ENCODE measurements at places on chromosomes 11 and 22.

- DNase-seq, result no peak
Observed at GRCh38 chr11:60065801-60066200, 9.3 kb downstream of the MS4A3 start.

- DNase-seq, result no peak
Observed at GRCh38 chr11:23769214-23769613, 727.6 kb upstream of the LUZP2 start.

DNA sequence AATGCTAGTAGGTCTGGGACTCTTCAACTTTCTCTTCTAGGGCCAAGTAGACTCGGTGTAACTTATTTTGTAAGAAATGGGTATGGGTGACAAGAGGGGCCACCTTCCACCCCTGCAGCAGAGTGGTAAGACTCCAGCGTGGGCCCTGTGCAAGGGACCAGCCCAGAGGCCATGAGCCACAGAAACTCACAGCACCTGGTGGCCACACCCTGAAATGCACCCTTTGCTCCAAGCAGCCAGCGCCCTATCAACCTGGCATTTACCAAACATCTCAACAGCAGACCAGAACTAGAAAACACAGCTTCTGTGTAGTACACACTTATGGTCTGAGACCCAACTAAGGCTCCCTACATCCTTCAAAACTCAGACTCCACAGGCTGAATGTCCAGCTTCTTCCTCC is 5.7 kb downstream of the CDCA5 start:
- peak; percentile 49 for DNase-seq

DNA sequence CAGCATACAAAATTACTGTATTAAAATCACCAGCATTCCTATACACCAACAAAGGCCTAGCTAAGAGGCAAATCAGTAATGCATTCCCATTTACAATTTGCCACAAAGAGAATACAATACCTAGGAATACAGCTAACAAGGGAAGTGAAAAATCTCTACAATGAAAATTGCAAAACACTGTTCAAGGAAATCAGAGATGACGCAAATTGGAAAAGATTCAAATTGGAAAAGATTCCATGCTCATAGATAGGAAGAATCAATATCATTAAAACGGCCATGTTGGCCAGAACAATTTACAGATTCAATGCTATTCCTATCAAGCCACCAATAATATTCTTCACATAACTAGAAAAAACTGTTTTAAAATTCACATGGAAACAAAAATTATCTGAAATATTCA is 123.0 kb upstream of the ANO5 start:
- DNase-seq, result no peak

- no peak for DNase-seq
Observed at GRCh38 chr22:24184057-24184798, 2.9 kb downstream of the SUSD2 start.

DNA sequence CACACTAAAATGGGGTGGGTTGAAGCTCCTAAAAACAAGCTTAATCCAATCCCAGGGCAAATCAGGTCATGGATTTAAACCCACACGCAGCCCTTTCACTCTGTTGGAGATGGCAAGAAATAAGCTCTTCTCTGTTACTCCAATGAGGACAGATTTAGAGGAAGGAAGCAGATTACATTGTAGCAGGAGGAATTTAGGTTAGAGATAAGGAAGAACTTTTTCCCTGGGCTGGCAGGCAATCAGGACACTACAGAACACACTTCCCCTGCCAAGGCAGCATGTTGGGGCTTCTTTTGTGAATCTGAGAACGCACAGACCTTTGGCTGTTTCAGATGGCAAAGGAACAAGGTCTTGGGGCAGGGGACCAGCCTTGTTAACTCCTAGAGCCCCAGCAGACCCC is 46.2 kb downstream of the C11orf58 start:
- no peak for DNase-seq

- DNase-seq, result no peak
Observed at GRCh38 chr11:117822074-117823033, 2.2 kb downstream of the FXYD2 start.

DNA sequence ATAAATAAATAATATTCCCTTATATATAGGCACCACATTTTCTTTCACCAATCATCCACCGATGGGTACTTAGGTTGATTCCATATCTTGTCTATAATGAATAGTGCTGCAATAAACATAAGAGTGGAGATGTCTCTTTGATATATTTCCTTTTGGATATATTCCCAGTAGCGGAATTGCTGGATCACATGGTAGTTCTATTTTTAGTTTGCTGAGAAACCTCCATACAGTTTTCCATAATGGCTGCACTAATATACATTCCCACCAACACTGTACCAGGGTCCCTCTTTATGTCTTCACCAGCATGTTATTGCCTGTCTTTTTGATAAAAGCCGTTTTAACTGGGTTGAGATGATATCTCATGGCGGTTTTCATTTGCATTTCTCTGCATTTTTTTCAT is 23.6 kb downstream of the PAMR1 start:
- no peak for DNase-seq

DNA sequence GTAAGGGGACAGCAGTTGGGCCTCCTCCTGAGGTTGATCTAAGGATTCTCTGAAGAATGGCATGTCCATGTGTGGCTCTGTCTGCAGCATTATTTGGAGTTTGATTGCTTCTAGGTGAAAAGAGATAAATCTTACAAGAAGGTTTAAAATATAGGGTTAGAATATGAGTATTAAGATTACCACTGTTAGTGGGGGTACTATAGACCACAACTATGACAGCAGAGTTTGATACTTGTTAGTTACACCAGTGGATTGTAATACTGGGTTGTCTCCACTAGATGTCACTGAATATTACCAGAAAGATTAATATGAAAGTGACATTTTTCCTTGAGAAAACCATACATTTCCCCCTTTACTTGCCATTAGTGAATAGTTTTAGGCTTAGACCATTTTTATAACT is 47.9 kb downstream of the ZNF280B start:
- DNase-seq, result no peak

GRCh38 chr22:22999523-22999922 is 70.8 kb upstream of the GNAZ start:
- DNase-seq, result no peak

- no peak for DNase-seq
Observed at GRCh38 chr11:24896118-24896835, 399.4 kb downstream of the LUZP2 start.

DNA sequence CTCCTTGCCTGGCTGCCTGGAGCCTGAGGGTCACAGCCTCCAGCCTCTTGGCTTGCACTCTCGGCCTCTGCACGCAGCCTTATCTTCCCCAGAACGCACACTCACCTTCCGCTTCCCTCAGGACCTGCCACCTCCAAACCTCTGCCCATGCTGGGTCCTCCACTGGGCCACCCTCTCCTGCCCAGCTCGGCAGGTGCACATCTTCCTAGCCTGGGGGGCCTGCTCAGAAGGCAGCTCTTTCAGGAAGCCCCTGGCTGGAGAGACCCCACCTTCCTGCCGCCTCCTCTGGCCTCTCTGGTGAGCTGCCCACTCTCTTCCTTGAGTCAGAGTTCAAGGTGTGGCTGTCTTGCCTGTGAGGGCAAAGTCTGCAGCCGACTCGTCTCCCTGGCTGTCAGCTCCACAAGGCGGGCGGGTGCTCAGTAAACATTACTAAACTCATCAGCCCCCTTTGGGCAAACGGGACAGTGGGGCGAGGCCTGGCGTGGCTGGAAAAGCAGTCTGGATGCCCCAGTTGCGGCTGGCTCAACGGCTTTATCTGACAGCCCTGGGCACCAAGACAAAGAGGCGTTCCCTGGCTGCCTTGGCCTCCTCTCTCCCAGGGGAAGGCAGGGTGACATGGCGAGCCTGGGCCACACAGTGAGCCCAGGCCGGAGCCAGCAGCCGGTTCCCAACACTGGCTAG is 1.7 kb upstream of the LINC01488 start:
- DNase-seq, result no peak

DNA sequence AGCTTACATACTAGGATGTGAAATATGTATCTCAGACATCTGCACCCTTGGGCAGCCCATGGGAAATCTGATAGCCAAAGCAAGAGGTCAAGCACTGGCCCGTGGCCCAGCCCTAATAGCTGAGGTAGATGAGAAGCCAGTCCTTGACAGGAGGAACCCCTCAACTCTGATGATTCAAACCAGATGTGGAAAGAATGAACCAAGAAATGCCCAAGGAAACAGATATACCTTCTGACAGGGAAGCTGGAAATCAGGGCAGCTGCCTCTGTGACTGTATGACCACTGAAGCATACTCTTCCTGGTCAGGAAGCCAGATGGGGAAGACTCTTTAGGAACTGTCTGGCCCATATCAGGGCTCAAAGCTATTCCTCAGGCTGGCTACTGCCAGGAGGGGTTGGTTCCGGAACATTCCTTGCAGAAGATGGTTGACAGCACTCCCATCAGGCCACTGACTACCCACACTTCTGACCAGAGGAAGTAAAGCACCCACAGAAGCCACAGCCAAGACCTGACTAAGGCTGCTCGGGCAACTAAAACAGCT is 124.2 kb downstream of the SWAP70 start:
- DNase-seq, result no peak

DNA sequence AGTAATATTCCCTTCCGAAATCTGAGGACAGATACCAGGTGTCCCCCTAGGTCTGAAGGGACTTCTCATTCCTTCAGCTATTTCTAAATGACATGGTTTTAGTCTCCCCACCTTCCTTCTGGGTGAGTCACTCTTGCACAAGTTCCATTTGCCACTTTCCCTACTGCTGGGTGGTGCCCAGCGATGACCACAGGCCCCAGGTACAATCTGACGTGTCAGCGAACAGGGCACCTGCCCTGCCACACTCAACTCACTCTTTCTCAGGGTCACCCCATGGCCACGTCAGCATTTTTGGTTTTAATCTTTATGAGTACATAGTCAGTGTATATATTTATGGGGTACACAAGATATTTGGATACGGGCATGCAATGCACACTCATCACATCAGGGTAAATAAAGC is 17.2 kb downstream of the POU2AF1 start:
- DNase-seq, result no peak

- DNase-seq, result no peak
Observed at GRCh38 chr11:60376601-60377000, 1.7 kb upstream of the MS4A7 start.

GRCh38 chr11:60870733-60871377 is 3.5 kb downstream of the ZP1 start:
- DNase-seq, result no peak

- DNase-seq, result no peak
Observed at GRCh38 chr11:80779905-80780605, 1339.2 kb upstream of the TENM4 start.

DNA sequence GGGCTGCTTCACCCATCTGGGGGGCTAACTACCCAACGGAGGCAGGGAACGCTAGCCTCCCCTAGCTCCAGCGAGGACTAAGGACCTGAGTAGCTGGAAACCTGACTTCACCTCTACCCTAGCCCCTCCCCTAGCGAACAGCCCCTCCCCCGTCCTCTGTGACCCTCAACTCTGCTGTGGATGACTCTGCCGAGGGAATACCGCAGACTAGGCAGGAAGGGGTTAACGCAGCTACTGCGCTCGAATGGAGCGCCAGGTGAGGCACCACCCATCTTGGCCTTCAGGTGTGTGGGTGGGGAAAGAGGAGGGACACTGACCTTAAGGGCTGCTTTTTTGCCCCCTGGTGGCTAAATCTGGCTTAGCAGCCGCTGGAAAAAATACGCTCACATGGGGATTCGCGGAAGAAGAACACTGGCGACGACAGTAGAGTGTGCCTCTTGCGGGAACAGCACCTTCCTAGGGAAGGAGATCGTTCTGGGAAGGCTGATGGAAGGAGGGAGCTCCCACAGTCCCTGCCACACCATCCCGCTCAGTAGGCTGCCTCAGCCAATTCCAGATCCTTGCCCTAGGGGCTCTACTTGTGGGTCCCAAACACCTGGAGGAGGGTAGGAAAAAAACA is 4.5 kb upstream of the BCL9L start:
- DNase-seq, result peak; percentile 63

- no peak for DNase-seq
Observed at GRCh38 chr11:133896028-133896427, 50.7 kb upstream of the SPATA19 start.

- DNase-seq, result no peak
Observed at GRCh38 chr22:44463151-44463550, 34.9 kb downstream of the RTL6 start.

- peak; percentile 18 for DNase-seq
Observed at GRCh38 chr11:94325681-94326080, 21.3 kb downstream of the IZUMO1R start.

DNA sequence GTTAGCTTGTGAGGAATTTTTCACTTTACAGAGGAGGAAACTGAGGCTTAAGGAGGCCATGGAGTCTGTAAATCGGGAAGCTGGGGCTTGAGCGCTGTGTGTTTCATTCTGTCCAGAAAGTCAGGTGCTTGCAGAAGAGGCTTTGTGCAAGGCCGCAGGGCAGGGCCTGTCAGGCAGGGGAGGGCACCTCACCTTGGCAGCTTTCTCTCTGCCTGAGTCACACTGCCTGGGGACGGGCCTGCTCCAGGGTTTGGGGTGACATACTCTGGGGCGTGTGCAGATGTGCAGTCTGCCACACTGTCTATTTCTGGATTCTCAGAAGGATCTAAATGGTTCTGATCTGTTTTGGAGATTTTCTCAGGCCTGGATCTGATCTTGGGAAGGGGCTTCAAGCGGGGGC is 8.4 kb downstream of the INCENP start:
- no peak for DNase-seq

DNA sequence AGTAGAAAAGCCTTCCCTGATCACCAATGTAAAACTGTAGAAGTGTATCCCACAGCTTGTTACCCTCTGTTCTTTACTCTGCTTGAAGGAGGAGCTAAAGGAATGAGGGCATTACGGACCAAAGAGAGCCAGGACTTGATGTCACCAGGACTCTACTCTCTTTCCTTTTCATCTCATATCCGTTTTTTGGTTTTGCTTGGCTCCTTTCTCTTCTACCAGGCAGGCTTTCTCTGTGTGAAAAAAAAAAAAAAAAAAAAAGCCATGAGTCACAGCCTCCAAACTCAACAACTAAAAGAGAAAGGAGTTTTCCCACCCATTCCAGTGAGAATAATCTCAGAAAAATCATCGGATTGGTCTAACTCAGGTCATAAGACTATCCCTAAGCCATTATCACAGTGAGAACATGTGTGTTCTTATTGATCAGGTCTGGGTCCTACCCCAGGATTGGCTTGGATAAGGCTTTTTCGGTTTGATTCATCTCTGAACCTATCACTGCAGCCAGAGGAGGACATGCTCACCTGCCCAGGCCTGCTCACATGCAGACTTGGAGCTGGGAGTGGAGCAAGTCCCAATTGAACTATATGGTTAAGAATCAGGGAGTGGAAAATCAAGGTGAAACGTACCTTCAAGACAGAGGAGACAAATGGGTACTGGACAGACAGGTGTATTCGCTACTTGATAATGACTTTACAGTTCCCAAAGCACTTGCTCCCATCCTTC is 19.4 kb upstream of the LRRC55 start:
- no peak for DNase-seq

DNA sequence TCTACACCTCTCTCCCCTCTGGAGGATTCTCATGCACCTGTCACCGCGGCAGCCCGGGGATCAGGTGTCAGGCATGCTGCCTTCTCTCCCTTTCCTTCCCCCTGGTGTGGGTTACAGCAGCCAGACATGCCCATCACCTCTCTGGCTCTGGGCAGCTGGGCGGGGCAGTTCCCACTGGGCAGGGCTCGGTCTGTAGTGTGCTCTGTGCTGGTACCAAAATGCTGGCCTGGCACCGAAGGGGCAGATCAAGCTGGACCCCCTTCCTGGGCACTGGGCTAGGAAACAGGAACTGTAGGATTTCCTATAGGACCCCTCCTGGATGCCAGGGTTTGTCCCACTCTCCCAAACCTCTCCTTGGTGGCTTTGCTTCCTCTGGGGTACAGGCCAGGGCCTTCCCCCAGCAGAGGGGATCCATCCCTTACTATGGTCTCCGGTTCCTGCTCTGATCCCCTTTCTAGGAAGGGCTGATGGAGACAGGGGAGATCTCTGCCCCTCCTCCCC is 821 bp downstream of the GAL3ST1 start:
- no peak for DNase-seq

GRCh38 chr11:75562836-75563484 is 907 bp downstream of the SERPINH1 start:
- DNase-seq, result no peak

All from stimulated activated CD8-positive, alpha-beta memory T cell treated with anti-CD3 and anti-CD28 coated beads, Interleukin-4, amount 100 ng/mL, for 4 hours (primary cell).